ENCODE measurements at places on chromosomes 11 and 22.
A peak's percentile ranks its signal among the peaks of the same experiment; 100 is the strongest.

- DNase-seq = no peak
Measured at GRCh38 chr11:117833401-117833891, 8.9 kb upstream of the FXYD2 start.

DNA sequence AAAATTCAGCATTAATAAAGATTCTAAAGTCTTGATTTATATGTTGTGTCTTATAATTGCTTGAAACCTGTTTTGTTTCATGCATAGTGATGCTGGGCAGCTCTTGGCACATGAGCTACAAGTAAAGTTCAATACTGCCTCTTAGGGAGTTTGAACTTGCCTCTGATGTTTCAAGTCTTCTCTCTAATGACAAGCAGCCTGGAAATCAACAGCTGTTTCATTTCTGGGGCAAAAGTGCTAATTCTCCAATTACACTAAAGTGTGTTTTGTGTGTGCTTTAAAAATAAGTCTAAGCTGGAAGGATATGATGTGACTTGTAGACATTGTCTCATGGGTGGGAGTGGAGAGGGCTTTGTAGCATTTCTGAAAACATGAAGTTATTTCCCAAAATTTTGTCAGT, 23.7 kb upstream of the SESN3 start:
- DNase-seq = no peak

DNA sequence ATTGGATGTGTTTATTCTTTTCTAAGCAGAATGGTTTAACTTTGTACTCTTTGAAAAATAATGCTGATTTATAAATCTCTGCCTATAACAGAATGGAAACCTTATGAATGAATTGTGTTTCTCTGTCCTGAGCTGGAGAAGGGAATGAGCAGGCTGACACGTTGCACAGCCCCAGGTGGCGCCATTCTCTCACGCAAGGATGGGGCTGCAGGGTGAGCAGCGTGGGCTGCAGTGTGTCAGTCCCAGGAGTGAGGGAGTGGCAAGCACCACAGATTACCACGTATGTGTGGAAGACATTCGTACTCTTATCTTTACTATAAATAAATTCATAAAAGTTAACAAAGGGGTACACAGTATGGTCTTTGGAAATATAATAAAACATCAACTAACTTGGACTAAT, 33.4 kb downstream of the FDX1 start:
- no peak for DNase-seq

GRCh38 chr11:117657794-117658193, 139.2 kb downstream of the DSCAML1 start:
- peak; percentile 9 for DNase-seq

DNA sequence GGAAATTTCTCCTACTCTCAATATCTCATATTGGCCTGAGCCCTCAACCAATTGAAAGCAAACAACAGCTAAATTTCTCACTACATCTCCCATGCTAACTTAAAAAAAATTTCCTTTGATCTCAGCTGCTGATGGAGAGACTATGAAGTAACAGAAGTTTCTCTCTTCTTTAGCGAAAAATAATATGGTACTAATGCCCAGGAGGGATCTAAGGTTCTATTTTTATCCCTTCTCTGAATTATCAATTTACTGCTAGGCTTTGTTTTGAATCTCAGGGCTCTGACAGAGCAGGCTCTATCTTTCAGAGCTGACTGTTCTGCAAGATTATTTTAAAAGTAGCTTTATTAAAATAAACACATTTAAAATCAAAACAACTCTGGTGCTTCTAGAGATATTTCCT, 558.6 kb downstream of the KCNA4 start:
- DNase-seq = no peak

GRCh38 chr11:116702772-116703385, 69.9 kb downstream of the BUD13 start:
- DNase-seq = no peak

DNA sequence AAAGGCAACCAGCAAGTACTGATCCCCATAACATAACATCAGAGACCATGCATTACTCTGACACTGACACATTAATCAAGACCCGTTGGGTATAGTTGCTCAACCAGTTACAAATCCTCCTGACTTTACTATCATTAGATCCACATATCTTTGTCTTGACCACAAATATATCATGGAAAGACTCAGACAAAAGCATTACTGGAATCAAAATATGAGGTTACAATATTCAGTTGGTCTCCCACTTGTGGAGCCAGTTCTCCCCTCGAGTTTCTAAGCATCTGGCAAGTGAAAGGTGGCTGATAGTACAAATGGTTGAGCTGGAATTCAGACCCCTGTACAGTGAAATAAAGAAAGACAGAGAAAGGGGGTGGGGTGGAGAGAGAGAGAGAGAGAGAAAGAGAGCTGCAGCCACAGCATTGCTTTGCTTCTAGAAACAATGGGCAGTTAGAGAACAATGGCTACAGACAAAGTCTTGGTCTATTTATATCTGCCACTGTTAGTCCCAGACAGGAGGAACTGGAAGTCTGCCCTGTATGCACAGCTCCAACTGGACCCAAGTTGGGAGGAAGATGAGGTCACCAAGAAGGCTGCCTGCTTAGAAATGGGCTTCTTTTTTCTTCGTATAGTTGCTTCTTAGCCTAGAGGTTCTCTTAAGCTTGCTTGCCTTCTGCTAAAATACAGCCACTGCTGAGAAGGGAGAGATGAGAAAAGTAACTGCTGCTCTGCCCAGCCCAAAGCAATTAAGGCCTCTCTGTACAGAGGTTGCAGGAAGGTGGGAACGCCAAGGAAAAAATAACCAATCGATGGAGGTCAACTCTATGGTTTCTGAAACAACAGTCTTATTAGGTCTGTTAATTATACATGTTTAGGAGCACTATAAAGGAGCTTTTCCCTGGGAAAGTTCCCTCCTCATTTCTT, 85.5 kb downstream of the ETS1 start:
- no peak for DNase-seq

DNA sequence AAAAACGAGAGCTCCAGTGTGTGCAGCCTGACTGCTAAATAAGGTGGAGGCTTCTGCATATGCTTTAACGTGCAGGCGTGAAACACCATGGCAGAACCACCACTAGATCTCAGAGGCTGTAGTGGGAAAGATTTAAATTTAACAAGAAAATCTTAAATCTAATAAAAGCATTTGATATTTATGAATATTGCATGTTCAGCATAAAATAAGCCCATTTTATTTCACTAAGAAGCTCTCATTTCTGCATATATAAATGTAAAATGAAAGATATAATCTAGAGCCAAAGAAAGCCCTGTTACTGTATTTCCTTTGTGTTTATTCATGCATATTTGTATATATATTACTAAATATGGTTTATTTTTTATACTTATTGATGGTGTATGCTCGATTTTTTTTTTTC, 188.3 kb downstream of the DDX10 start:
- DNase-seq = no peak

DNA sequence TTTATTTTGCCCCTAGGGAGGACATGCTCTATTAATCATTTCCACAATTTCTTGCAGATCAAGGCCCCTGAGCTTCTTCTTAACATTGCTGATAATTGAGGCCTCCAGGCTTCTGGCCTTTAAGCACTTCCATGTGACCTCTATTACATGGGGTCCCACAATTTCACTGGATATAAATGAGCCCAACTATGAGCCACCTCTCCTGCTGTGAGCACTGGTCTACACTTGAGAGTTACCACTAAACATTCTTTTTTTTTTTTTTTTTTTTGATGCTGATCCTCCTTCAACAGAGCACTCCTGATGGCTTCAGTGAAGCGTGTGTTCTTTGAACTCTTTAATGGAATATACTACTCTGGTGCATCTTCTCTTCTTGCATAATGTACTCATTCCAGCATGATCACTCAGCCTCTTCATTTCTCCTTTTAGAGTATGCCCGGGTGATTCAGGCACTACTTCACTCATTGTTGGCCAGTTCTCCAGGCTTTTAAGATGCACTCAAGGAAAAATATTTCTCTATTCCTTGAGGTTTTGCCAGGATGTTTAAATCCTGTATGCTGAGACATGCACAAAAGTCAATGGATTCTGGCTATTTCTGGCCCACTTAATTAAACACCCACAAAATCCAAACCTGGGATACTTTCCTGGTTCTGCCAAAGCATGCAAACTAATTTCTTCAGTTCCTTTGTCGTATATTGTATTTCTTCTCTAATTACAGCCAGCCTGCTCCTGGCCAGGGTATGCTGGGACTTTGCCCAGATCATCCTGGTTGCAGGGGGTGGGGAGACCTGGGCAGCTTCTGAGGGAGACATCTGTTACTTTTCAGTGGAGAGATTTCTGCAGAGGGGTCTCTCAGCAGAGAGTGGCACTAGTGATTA, 257.8 kb upstream of the LUZP2 start:
- no peak for DNase-seq

GRCh38 chr11:1370186-1371025, 19.3 kb upstream of the BRSK2 start:
- DNase-seq = no peak

- DNase-seq = no peak
Measured at GRCh38 chr11:1158681-1159487, 1.1 kb downstream of the MUC5AC start.

DNA sequence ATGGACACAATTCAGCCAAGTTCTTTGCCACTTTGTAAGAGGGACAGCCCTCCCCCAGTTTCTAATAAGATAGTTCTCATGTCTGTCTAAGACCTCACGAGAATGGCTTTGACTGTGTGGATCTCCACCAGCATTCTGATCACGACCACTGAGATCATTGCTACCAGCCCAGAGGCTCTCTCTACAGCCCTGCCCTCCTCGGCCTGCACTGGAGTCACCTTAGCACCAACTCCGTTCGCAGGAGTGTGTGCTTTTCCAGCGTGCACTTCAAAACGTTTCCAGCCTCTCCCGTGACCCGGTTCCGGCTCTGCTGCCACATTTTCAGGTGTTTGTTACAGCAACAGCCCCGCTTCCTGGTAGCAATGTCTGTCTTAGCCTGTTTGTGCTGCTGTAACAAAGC, 26.2 kb downstream of the TSPAN32 start:
- DNase-seq = no peak

DNA sequence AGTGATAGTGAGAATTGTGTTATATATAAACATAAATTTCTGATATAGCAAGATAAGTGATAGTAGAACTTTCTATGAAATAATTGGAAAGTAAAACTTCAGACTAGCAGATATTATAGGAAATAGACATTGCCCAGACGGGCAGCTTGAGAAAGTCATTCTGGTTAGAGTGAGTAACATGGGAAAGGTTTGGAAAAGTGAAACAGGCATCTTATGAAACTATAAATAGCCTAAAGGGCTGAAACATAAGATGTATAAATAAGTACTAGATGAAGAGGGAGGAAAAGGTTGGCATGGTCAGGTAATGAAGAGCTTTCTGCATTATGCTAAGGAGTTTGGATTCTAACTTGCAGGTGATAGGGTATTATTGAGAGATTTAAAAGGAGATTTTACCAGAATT, 101.3 kb downstream of the DYNC2H1 start:
- no peak for DNase-seq

DNA sequence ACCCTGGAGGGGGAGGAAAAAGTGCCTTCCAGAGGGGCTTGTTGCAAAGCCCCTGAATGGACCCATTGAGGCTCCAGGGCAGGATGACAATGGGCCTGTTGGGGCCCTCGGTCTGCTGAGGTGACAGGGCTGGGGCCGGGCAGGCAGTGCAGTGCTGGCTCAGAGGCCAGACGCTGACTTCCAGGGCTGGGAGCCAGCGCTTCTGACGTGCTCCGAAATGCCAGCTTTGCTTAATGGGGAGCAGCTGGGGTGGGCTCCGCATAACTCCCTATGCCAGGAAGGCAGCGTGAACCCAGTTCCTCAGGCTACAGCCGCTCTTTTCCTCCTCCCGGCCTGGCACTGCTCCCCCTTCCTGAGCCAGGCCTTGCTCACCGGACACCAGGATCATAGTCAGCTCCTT, 17.7 kb downstream of the NAV2 start:
- no peak for DNase-seq

DNA sequence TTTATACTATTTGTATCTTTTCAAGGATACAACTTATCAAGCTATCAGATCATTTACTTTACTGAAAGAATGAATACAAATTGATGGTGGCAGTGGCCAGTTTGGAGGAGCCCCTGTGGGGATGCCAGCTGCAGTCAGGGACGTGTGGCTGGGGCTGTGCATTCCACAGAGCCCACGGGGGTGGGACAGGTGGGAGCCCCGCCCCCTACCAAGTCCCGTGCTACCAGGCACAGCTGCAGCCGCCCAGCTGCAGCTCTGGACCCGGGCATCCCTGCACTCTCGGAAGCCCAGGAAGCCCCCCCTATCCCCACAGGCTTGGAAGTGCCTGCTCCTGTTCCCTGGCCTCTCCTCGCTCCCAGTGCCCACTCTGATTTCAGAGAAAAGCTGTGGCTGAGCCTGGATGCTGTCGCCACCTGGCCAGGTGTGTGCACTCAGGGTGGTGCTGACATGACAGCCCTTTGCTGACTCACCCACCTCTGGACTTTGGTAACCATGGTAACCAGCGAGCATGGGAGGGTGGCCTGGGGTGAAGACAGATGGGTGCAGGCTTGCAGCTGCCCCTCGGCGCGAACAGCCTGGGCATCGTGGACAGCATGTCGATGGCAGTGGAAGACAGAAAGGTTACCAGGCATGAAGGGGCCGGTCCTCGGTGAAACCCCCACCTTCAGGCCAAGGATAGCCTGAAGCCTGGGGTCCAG, 138.1 kb downstream of the SBF2 start:
- peak; percentile 22 for DNase-seq

DNA sequence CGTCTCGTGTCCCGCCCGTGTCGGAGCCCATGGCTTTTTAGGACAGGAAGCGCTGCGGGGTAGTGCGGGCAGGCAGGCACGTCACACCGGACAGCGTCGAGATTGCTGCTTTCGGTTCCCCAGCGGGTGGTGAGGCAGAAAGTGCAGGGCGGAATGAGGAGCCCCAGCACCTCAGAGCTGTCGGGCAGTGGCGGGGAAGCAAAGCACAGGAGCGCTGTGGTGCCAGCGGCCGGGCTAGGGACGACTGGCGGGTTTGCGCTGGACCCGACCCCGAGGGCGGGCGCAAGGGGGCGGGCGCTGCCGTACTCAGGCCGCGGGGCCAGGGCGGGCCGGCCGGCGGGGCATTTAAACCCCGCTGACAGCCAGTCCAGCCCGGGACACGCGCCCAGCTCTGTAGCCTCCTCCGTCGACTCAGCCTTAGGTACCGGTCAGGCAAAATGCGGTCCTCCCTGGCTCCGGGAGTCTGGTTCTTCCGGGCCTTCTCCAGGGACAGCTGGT, at the start of gene SLC37A2:
TSS of gene SLC37A2 (plus strand) at position 375 of the 498 bp plus-strand sequence. CDS start at position 438, 63 bp downstream.
- DNase-seq = no peak

GRCh38 chr11:82703796-82704195, 29.9 kb downstream of the FAM181B start:
- no peak for DNase-seq

DNA sequence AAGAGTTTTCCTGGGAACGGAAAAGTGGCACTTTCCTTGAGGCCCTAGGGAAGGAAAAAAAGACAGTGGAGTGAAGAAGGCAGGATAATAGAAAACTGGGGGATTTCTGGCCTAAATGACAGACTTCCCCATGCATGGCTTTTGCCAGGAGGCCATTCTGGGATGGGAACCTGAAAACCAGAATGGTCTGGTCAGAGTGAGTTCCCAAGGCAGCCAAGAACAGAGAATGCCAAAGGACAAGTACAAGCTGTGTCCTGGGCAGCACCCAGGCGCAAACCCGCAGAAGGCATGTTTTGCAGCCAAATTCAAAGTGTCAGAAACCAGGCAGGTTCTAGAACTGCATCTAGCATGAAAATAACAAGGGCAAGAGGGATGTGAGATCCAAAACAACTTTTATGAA, 162.4 kb downstream of the SPON1 start:
- no peak for DNase-seq
